Activated CD4-positive, CD25-positive, alpha-beta regulatory T cell (primary cell): ENCODE measurements at places on chromosomes 4 and X.

- DNase-seq = no peak
Measured at GRCh38 chrX:37667141-37667540, 18.4 kb upstream of the XK start.

DNA sequence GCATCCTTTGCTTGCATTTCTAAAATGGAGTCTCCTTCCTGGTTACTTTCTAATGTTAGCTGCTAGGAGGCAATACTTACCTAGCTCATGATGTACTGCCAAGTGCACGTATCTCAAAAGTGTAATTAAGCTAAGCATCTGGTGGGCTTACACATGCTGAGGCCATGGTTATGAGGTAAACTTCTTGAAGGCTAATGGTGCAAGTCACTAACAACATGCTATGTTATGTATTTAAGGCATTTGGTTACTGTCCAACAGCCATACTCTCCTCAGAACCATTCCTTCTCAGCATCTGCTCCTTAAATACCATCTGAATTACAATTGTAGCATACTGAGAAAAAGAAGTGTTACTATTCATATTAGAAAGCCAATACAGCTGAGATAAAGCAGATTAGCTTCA is 318.6 kb upstream of the BMP3 start:
- no peak for DNase-seq

GRCh38 chr4:155371432-155372043 is 5.2 kb downstream of the MAP9 start:
- DNase-seq = no peak

DNA sequence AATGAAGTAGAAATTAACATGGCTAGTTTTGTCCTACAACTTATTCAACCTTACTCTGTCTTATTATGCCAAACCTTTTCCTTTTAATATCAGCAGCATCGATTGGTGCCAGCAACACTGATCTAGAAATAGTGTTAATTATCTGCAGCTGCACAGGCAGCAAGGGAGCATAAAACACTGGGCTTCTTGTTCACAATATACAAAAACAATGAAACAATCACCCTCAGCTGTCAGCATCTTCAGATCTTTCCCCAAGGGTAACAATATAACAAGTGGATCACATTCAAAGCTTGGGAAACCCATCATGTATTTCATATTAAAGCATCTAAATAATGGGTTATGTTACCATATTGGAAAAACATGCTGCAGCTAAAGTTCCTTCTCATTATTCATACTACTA is 238.1 kb downstream of the SPOCK3 start:
- DNase-seq = no peak

- DNase-seq = no peak
Measured at GRCh38 chr4:184762100-184762499, 28.2 kb upstream of the CENPU start.
